ENCODE measurements at places on chromosomes 11 and 22.
A peak's percentile ranks its signal among the peaks of the same experiment; 100 is the strongest.

GRCh38 chr11:57751676-57752253, at the start of gene BTBD18:
BTBD18 (minus strand) TSS chr11:57751819; CDS start chr11:57751188, 631 bp downstream.
- no peak for DNase-seq

- peak; percentile 89 for DNase-seq
Observed at GRCh38 chr22:40396882-40397281, 26.5 kb downstream of the SGSM3 start.

DNA sequence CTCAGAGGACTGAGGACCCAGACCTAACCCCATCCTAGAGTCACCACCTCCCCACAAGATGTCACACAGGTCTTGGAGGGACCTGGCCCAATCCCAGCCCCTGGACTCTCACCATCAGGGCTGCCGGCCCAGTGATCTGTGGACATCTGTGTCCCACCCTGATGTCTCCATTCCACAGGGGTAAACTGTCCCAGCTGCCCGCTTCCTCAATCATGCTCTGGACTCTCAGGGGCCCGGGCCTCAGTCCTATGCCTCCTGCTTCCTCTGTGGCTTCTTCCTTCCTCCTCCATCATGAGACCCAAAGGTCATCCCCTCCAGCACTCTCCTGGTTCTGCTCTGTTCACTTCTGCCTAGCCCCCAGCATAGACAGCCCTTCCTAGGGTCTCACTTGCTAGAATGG, 32.2 kb downstream of the ARAP1 start:
- DNase-seq = no peak

GRCh38 chr11:18706330-18707243, 8.0 kb downstream of the TMEM86A start:
- peak; percentile 53 for DNase-seq

- no peak for DNase-seq
Observed at GRCh38 chr22:35731321-35731720, 13.6 kb downstream of the APOL5 start.

- no peak for DNase-seq
Observed at GRCh38 chr11:133337951-133338418, 194.3 kb downstream of the OPCML start.

DNA sequence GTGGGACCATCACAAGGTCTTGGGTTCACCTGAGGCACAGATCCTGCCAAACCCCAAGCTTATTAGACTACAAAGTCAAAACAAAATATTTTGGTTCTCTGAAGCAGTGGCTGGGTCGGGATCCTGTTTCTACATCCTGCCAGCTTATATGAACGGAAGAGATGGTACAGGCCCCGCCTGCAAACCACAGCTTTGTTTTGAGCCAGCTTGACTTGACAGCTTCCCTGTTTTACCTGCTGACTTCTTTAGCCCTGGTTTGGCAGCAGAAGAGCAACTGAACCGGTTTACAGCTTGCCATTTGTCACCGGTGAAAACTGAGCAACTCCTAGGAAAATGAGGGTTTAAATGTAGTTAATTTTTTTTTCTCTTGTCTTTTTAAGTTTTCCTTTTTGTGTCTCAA, 11.4 kb downstream of the PACS1 start:
- no peak for DNase-seq
